GM20000 (cell line): ENCODE measurements at places on chromosomes 3 and 15.

DNA sequence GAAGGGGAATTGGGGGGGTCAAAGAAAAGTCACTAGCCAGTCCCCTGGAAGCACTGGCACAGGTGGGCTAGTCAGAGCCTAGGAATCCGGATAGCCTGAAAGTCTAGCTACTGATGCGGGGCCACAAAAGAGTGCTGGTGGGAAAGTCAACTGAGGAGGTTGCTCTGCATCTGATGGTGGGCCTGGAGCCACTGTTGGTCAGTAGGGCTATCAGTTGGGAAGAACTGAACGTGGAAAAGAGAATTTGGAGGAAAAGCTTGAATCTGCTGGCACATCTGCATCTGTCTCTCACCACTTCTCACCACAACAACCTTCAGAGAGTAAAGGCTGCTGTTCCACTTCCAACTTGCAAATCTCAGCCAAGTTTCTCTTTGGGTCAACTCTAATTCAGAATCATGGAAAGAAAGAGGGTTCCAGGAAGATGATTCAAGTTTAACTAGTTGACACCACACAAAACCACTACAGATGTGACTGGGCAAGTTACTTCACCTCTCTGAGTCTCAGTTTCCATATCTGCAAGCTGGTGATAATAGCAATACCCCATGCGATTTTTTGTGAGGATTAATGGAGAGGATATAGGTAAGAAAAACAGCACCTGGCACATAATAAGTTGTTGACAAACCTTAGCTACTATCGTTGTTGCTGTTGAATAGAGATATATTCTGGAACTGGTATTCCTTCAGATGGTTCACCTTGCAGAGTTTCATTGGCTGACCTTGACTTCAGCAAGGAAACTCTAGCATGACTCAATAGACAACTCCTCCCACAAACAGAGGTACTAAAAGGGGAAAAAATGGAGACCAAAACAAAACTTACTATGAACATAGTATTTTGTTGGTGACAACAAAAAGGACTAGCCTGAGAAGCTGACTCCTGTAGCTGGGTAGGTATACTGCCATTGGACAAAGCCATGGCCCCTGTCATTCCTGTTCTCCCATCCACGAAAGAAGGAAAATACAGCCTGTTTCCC, 280.2 kb upstream of the STT3B start:
- DNase-seq, result no peak

- no peak for DNase-seq
These were observed 1.2 kb downstream of the LARP6 start for GRCh38 chr15:70852501-70853317.

- DNase-seq, result no peak
These were observed 9.7 kb upstream of the CRBN start for GRCh38 chr3:3189102-3189727.

DNA sequence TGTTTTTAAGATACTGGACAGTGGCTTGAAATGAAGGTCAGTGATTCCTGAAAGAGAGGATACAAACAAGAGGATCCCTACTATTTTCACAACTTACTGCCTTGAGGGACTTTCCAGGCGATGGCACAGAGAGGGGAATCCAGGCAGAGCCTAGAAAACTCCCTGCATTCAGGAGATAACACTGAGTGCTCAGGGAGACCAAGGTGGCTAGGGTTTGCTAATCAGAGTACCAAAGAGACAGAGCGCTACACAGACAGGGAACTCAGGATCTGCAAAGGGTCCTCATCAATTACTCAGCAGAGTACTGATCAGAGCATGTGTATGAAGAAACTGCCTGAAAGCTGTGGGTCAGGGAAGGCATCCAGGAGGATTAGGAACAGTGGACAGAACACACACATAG, 11.7 kb upstream of the MRPS22 start:
- no peak for DNase-seq

DNA sequence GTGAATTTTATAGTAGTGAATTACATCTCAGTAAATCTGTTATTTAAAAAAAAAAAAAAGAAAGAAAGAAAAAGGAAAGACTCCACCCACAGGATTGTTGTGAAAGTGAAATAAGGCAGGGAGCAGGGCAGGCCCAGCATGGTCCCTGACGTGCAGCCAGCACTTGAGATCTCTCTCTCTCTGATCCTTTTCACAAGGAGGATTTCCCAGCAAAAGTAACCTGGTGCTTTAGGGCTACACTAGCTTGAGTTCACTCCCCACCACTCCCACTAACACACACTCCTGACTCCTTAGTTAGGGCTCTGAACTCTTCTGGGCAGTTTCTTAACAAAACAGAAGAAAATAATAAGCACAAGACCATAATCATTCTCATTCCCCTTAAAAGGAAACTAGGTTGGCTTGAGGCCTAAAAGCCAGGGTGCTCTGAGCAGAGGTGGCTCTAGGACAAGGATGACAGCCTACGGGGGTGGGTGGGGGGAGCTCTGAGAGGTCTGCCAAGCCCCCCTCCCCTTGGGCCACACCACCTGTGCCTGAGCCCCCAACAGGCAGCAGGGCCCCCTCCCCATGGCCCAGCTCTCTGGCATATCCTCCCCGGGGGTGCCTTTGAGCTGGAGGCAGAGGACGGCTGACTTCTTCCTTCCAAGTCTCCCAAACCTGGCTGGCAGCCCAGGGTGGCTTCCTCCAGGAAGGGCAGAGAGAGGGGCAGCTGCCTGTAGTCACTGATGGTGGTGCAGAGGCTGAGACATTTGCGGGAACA, 856 bp downstream of the TMEM40 start:
- peak; percentile 58 for DNase-seq

GRCh38 chr3:11539677-11540076, 104.0 kb downstream of the VGLL4 start:
- DNase-seq, result no peak

GRCh38 chr3:144119633-144120032, 148.0 kb downstream of the DIPK2A start:
- DNase-seq, result no peak

DNA sequence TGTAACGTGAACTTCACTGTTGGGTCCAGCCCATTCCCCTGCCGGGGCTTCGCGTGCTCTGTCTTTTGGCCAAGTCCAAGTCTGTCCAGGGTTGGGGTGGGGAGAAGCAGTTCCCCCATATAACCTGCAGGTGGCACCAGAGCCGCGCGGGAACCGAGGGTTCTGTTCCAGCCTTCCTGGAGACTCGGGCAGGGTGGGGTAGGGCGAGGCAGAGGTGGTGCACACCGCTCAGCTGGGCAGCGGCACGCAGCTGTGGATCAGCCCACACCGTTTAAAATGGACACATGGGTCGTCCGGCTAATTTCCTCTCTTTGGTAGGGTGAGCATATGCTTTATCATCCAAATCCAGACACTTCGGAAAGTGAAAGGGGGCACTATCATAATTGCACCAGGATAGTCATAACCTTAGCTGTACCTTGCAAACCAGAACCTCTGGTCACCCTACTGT, 118.1 kb downstream of the TBC1D2B start:
- DNase-seq, result peak; percentile 82

DNA sequence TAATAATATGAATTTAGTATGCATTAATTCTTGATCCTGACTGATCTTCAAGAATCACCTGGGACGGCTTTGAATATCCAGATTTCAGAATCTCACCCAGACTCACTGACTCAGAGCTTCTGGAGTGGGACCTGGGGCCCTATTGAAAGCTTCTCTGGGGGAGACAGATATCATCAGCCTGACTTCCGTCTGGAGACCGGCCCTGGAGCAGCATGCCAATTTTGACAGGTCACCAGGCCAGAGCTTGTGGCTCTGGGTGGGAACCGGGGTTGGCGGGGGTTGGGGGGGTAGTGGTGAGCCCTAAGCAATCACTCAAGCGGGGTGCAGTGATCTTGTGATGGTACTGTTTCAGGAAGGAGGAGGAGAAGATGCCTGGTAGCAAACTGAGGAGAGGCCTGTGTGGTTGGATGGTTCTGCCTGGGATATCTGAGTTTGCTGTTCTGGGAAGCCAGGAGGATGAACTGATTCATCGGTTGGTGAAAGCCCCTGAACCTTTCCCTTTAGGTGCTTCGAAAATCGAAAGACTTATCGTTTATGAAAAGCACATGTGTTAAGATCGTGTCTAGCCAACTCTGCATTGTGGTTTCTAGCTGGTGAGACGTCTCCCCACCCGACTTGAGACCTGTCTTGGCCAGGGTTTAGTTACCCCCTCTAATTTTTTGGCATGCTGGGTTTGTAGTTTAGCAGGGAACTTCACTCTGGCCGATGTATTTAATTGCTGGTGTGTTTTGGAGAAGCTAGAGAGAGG, 263.9 kb upstream of the C2CD4B start:
- DNase-seq, result no peak

DNA sequence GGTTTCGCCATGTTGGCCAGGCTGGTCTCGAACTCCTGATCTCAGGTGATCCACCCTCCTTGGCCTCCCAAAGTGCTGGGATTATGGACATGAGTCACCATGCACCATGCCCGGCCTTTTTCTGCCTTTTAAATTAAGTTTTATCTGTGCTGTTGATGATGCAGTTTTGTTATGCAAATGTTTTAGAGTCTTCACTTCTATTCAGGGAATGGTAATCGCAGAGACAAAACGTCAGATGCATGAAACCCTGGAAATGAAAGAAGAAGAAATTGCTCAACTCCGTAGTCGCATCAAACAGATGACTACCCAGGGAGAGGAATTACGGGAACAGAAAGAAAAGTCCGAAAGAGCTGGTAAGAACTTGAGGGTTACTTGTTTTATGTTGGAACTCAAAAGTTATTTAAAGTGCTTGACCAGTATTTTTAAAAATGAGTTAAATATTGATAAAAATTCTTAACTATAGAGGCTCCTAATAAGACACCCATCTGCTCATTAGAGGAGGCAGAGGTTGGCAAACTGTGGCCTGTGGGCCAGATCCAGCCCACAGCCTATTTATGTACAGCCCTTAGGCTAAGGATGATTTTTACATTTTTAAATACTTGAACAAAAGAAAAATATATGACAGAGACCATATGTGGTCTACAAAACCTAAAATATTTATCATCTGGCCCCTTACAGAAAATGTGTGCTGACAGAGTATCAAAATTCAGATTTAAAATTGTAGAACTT, 127.8 kb upstream of the LRRFIP2 start:
- no peak for DNase-seq

DNA sequence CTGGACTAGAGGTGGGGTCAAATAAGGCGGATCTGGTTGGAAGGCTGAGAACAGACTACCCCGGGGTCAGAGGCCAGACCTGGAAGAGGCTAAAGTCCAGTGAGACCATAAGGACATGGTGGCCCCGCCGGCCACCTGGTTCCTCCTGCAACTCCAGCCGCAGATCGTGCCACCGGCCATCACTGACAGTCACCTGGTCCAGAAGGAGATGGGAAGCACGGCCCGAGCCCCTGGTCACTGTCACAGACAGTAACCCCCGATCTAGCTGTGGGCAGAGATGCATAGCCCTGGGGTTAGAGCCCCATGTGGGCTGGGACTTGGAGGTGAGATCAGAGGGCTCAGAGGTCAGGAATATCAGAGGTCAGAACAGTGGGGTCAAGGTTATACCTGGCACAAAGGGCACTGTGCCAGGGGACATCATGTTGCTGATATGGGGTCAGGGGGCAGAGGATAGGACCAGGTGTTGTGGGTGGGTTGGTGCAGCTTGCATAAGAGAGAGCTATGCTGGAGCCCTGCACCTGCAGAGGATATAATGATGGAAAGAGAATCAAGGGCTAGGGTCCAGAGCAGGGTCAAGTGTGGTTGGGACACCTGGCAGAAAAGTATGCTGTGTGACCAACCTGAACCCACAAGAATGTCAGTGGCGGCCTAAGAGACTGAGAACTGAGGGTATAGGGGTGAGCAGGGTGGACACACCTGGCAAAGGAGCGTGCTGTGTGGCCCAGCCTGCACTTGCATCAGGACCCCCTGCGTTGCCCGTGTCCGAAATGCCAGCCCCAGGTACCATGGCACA, 9.6 kb downstream of the CELSR3 start:
- DNase-seq, result no peak

GRCh38 chr3:22977650-22978289, 225.4 kb upstream of the UBE2E2 start:
- peak; percentile 34 for DNase-seq

DNA sequence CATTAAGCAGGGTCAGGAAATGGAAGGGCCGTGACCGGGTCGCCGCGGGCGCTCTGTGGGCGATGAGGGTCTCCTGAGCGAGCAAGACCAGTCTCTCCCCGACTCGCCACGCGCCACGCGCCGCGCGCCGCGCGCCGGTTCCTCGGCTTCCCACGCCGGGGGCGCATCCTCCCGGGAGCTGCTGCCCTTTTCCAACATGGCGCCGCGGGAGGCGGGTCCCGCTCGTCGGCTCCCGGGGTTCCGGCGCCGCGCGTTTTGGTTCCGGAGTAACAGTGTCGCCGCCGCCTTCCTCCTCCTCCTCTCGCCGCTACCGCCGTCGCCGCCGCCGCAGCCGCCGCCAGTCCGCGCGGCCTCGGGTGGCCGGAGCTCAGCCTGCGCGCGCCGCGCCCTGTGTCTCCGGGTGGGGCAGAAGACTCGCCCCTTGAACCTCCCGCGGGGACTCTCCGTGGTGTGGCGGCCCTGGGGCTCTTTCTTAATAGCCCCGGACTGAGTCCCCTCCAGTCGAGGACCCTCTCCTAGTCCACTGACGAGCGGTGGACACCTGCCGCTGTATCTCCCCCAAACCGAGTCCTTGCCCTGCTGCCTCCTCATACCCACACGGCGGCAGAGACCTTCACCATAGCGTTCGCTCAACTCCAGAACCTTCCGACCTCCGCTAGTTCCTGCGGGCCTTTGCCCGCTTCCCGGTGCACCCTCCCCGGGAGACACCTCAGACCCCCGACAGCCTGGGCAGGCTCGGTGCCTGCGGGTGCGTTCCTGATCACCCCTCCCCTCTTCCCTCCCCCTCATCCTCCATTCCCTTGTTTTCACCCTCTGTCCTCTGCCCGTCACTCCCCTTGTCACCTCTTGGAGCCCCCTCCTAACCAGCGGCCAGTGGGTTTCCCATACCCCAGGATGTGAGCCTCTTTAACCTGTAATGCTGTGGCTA, at the start of gene MAP2K5:
TSS of gene MAP2K5 (plus strand) at position 284 of the 928 bp plus-strand sequence. CDS start at position 917, 633 bp downstream.
- peak; percentile 90 for DNase-seq

DNA sequence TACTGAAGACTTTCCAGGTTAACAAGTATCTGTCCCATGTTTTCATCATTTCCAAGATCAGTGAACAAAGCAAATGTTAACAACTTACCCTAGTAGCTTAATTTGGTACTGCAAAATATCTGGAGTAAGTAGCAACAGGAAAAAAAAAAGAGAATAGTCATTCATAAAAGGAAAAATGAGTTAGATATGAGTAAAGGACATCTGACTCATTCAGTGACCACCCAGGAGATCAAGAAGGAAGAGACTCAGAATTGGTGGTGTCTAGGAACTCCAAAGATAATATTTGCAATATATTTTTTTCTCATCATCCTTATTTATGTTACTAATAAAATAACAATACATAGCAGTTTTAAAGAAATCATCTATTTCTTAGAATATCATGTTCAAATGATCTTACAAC, 253.8 kb upstream of the COL8A1 start:
- DNase-seq, result no peak

GRCh38 chr15:75037685-75038084, 14.3 kb downstream of the PPCDC start:
- DNase-seq, result no peak

- peak; percentile 89 for DNase-seq
These were observed 31.0 kb downstream of the GRIP2 start for GRCh38 chr3:14508966-14509795.
